Activated T-helper 1 cell treated with anti-CD3 and anti-CD28 coated beads, Interleukin-2, amount 50 U/mL, for 16 hours (primary cell): ENCODE measurements at places on chromosomes 1 and 21.

DNA sequence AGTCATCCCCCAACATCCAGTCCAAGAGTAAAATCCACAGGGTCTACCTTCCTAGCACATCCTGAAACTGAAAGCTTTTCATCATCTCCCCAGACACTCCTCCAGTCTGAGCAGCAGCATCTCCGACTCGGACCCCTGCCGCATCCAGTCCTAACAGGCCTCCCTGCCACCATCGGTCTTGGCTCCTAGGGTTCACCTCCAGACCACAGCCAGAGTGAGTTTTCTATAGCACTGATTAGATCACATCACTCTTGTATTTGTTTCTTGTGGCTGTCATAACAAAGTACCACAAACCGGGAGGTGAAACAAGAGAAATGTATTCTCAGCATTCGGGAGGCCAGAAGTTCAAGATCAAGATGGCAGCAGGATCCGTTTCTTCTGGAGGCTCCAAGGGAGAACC, 187.8 kb downstream of the TOMM20 start:
- DNase-seq = no peak

GRCh38 chr1:97996880-97997279, 76.0 kb upstream of the DPYD start:
- DNase-seq = no peak

DNA sequence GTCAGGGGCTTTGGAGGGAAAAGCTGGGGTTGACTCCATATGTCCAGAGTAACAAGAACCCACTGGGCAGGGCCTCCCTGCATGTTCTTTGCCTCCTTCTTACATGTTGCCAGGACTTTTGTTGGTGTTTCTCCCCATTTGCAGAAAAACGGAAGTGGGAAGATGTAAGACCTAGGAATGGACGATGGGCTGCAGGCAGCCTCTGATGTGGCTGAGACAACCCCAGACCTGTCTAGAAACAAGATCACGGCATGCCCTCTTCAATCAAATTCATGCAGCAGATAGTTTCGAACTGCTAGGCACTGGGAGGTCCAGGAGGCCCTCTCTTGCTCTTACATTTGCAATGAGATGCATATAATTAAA, 3.4 kb downstream of the FAM43B start:
- no peak for DNase-seq

DNA sequence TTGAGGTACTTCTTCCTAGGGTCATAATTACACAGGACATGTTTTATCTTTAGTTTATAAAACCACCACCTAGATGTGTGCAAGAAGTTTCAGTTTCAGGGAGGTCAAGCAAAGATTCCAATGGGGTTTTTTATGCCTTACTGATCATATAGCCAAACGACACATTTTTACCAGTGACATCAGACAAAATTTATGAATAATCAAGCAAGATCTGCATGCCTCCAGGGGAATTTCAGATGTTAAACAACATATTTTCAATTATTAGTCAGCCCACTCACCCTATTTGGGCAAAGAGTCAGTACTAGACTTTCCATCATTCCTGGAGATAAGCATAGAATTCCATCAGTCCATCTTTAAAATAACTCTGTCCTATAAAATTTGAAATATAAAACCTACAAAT, 867.4 kb downstream of the KCNT2 start:
- DNase-seq = no peak

DNA sequence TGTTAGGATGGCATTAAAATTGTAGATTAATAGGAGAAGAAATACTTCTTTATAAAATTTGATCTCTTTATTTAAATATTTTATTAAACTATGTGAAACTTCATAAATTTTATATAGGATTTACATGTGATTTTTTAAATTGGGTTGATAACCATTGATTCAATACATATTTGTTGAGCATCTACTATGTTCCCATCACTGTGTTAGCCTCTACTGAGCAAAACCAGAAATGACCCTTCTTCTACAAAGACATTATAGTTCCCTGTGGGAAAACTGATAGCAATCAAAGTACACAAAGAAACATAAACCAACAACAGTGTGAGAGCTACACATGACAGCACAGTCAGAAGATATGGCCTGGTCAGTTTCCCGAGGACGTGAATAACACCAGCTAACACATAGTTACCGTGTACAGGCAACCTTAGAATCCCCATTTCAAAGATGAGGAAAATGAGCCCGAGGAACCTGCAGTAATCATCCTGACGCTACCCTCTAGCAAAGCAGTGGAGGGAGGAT, 12.2 kb downstream of the TTC13 start:
- no peak for DNase-seq

GRCh38 chr1:196091397-196092135, 516.7 kb downstream of the KCNT2 start:
- no peak for DNase-seq

GRCh38 chr1:116485071-116485735, 85.6 kb downstream of the CD58 start:
- peak; percentile 70 for DNase-seq

DNA sequence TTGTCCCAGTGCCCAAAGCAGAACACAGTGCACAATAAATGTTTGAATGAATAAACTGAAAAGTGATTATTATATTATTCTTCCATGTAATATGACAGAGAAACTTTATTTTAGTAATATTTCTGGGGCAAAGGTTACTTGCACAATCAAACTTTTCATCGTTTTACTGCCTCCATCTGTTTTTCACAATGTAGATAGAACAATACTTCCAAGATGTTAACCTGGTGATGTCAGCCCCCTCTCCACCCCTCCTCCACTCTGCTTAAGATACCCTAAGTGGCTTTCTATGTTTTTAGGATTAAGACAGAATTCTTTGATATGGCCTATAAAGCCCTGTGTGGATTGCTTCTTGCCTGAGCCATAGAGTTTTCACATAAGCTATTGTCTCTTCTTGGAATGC, 13.8 kb upstream of the NTMT2 start:
- DNase-seq = no peak

- no peak for DNase-seq
Measured at GRCh38 chr1:201505503-201505890, 1.4 kb downstream of the CSRP1 start.

- no peak for DNase-seq
Measured at GRCh38 chr1:206769304-206769731, 1.3 kb upstream of the IL19 start.

DNA sequence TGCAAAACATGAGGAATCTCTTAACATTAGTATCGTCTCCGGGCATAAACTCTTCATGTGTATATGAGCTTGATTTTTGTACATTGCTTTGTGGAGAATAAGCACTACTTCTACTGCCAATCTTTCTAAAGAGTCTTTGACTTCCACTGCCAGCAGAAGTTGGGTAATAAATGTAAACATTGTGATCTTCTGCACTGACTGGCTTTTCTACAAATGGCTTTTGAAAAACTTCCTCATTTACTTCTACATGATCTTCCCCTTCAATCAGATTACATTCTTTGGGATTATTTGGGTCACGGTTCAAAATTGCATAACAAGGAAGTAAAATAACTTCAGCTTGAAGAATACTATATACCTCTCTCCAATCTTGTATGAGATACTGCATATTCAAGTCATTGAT, 30.4 kb upstream of the SLC44A5 start:
- no peak for DNase-seq

GRCh38 chr1:32992489-32993323, 28.1 kb upstream of the RNF19B start:
- peak; percentile 9 for DNase-seq

- DNase-seq = no peak
Measured at GRCh38 chr1:226253933-226254332, 30.5 kb downstream of the MIXL1 start.

DNA sequence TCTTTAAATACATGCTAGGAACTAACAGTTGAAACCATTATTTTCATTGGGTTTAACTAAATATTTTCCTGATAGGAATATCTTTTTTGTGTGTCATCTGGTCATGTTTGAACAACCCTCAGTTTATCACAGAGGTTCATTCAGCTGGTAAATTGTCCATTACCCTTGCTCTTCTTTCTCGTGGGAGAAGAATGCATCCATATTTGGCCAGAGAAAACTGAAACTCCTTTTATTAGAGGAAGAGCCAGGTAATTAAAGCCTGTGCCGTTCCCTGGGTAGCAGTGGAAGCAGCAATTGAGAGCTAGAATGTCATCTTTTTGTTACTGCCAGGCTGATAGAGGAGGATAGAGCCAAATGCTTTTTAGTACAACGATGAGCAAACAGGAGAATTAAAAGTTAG, 587.2 kb upstream of the ZRANB2 start:
- no peak for DNase-seq

- no peak for DNase-seq
Measured at GRCh38 chr1:111503585-111504060, at the start of the genes ADORA3 and TMIGD3. Gene ADORA3 (minus strand): TSS chr1:111503633. CDS start chr1:111503354, 279 bp downstream. Gene TMIGD3 (minus strand): TSS chr1:111503633. CDS start chr1:111503354, 279 bp downstream.

DNA sequence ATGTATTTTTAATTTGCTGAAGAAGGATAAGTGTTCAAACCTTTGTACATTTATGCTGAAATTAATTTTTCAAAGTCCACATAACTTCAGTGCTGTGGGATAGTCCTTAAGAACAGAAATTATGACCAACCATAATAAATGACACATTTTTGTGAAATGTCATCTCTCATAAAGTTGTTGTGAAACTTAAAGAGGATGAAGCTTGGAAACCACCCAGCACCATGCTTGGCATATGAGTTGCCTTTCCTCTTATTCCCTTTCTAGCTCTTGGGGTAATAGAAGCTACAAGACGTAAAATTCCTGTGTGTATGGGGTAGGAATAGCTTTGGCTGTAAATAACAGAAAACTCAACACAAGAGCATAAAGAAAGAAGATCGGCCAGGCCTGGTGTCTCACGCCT, 18.9 kb upstream of the USP24 start:
- no peak for DNase-seq

DNA sequence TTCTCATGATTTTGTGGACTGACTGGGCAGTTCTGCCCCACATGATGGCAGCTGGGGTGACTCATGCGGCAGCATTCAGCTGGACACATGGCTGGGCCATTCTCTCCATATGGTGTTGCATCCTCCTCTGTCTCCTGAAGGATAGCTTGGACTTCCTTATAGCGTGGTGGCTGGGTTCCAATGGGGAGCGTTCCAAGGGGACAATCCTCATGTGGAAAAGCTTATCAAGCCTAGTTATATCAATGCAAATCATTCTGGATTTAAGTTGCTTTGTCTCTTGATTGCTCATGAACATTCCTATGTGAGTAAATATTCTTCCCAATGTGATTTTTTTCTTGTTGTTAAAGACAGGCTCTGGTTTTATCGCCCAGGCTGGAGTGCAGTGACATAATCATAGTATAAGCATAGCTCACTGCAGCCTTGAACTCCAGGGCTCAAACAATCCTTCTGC, 13.2 kb upstream of the SLC2A1 start:
- no peak for DNase-seq

- no peak for DNase-seq
Measured at GRCh38 chr1:209057901-209058300, 525.6 kb upstream of the CAMK1G start.

- no peak for DNase-seq
Measured at GRCh38 chr1:24830680-24831272, 85.5 kb downstream of the CLIC4 start.

DNA sequence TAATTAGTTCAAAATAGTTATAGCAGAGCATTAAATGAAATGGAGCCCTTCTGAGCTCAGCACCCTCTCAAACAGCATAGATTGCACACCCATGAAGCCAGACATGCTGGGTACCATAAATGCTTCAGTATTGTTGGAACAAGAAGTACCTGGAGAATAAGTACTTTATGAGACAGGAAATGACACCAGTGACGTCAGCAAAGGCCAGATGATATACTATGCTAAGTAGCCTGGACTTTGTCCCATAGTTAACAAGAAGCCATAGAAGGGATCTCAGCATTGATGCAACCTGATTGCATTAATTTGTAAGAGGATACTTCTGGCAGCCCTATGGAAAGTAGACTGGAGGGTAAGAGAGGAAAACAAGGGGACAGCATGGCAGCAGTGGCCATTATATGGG, 16.3 kb upstream of the GADD45A start:
- DNase-seq = no peak

- DNase-seq = no peak
Measured at GRCh38 chr1:30761381-30762151, 4.0 kb upstream of the LAPTM5 start.

DNA sequence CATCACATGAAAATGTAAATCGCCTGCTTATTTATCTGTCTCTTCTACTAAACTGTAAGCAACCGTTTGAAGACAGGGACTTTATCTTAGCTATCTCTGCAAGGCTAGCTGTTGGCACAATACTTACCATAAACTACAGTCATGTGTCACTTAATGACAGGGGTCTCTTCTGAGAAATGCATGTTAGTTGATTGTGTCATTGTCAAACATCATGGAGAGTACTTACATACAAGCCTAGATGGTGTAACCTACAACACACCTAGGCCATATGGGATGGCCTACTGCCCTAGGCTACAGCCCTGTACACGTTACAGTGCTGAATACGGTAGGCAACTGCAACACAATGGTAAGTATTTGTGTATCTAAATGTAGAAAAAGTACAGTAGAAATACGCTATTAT, 267.9 kb downstream of the SDCCAG8 start:
- no peak for DNase-seq

DNA sequence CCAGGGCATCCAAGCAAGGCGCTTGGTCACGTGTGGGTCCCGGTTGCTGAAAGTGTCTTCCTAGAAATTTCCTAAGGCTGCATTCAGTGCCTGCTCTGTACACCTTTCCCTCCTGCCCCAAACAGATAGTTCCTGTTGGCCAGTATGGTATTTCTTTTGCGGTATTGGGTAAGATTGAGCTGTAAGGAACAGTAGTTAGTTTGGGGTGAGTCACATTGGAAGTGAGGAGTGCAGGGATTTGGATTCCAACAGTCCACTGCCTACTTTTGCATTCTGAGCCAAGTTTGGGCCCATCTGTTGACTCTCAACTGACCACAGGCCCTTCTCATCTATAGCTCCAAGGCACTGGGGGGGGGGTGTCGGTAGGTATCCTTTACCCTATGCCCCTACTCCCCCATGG, 83.4 kb downstream of the MAP3K21 start:
- DNase-seq = no peak

DNA sequence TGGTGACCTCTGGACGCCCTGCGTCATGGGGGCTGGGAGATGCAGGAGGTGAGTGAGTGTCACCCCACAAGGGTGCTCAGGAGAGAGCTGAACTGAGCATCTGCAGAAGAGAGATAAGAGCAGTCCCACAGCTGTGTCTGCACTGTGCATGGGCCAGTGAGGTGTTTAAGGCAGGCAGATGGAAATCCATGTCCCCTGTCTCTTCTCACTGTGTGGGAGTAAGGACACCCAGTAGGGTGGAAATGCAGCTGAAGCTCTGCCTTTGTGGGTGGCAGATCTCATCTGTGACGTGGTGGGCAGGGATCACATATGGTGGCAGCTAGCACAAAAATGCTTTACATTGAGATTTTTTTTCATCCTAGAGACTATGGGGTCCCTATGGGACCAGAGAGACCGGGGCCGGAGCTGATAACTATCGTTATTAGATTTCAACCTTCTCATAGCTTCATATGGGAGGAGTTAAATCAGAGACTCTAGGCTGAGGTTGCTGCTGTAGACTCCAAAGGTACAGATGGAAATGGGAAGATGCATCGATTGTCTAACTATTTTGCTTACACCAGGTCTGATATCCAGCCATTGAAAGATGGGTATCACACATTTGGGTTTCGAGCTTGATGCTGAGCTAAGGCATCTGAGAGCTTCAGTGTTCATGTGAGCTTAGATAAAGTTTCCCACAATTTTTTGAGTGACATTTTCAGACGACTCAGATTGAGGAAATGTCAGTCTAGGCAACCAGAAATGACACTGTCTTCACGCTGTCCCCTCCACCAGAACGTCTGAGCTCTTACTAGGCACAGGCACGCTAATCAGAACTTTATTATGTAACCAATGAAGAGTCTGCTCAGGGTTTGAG, 65.3 kb upstream of the PSEN2 start:
- DNase-seq = no peak
